T1000 (cell line): ENCODE measurements at places on chromosomes 6 and 20.

GRCh38 chr6:46329568-46329967 lies 158.8 kb upstream of the ENPP5 start:
- no peak for DNase-seq

- no peak for DNase-seq
Measured at GRCh38 chr6:126433927-126434326, 94.0 kb downstream of the CENPW start.

- no peak for DNase-seq
Measured at GRCh38 chr6:77030929-77031674, 432.2 kb downstream of the HTR1B start.

- DNase-seq = no peak
Measured at GRCh38 chr6:127539272-127539671, 20.1 kb upstream of the MTCL3 start.

GRCh38 chr6:44495036-44495901 lies 107.8 kb downstream of the CDC5L start:
- DNase-seq = no peak
